ENCODE measurements at places on chromosomes 16 and 17.

DNA sequence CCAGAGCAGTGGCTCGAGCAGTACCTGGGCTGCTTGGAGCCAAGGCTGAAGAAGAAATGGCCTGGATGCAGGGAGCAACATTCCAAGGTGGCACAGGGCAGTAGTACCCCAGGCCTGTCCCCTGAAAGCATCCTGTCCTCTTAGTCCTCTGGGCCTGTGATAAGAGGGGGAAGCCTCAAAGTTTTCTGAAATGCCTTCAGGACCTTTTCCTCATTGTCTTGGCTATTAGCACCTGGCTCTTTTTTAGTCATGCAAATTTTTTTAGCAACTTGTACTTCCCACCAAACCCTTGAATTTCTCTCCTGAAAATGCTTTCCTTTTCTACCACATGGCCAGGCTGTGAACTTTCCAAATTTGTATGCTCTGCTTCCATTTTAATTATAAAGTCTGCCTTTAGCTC, 148.9 kb downstream of the HS3ST2 start:
- no peak for DNase-seq

DNA sequence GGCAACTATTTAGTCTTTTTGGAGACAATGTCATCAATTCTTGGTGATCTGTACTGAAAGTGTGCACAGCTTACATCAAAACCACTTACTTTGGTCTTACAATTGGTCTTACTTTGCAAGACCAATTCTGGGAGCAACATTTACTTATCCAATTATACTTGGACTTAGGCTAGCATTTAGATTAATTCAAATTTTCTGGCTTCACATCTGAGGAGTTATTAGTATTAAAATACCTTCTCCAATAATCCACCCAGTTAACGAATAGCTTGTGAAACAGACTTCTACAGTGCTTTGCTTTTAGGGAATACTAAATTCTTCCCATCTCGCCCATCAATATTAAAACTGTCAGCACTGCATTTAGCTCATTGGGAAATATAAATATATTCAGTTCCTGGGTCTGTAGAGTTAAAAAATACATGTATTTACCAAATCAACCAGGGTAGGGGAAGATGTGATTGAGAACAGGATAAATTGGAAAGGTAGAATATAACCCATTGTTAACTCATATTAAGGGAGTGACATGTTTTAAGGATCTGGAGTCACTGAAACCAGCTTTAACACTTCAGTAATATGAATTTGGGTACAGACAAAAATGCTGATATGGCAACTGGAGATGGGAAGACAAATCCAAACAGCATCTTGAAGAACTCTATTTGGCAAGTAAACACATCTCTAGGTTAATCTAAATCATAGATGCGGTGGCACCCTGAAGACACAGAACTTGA, 9.2 kb upstream of the VEZF1 start:
- DNase-seq, result no peak

DNA sequence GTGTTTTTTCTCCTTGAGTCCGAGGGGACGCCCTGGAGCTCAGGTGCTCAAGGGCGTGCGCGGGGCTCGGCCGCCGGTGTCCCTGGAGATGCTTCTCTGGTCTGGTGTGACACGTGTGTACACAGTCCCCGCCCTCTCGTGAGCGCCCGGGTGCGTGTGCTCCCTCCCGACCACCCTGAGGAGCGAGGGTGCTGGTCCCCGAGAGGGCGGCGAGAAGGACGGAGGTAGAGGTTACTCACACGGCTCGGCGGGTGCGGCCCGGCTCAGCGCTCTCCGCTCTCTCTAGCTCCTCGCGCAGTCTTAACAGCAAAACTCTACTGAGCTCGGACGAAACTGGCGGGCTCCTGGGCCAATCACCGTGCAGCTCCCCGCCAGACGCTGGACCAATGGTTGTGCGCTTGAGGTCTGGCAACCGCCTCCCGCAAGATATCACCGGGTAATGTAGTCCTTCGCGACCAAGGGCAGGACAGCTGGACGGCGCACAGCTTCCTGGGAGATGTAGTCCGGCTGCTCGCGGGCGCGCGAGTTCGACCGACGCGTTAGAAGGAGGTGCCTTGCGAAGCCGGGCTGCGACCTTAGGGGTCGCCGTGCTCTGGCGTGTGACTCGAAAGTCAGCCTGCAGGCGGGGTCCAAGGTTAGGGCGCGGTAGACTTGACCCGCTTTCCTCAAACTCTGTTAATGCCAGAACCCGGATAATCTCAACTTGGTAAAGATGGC, at the start of gene SLC25A19:
Gene SLC25A19, minus strand, starts transcription at position 319 of the 717 bp plus-strand sequence. CDS start 2,669 bp downstream, outside the sequence.
- DNase-seq, result peak; percentile 94

GRCh38 chr16:81939164-81940056, 71.9 kb downstream of the SDR42E1 start:
- no peak for DNase-seq

DNA sequence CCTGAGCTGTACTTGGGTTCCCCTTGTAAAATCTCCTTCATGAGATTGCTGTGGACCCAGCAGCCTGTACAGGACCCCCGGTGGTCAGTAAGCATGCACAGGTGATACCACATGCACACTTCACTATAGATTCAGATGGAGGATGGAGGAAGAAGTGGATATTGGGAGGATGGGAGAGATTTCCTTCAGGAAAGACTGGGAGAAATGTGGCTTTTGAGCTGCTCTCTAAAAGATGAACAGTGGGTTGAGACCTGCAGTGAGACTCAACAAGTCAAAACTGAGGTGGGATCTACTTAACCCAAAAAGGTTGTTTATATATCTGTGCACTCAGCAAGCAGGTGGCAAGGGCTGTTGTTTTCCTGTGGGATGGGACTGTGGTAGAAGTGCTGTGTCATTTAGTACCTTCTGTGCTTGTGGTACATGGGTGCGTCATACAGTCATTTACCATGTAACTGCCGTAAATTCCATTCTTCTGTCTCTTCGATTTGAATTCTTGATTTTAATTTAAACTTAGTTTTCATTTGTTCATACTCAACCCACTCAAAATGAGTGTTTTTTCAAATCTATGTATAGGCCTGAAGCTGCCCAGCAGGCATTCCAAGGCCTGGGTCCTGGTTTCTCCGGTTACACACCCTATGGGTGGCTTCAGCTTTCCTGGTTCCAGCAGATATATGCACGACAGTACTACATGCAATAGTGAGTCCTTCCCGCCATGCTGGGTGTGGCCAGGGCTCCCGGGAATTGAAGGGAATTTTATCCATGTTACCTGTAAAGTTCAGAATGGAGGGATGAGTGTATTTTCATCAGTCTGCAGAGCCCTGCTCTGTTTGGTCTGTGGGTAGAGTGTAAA, 6.9 kb downstream of the HERPUD1 start:
- no peak for DNase-seq

GRCh38 chr16:49458243-49458642, 84.6 kb downstream of the C16orf78 start:
- no peak for DNase-seq

GRCh38 chr17:72204742-72205141, 83.9 kb downstream of the SOX9 start:
- DNase-seq, result no peak
